ENCODE measurements at places on chromosomes 6 and 20. TPM values are rescaled to one million over a fixed set of nuclear protein-coding genes. Genes with fewer than 3 reads are reported as not detected.

DNA sequence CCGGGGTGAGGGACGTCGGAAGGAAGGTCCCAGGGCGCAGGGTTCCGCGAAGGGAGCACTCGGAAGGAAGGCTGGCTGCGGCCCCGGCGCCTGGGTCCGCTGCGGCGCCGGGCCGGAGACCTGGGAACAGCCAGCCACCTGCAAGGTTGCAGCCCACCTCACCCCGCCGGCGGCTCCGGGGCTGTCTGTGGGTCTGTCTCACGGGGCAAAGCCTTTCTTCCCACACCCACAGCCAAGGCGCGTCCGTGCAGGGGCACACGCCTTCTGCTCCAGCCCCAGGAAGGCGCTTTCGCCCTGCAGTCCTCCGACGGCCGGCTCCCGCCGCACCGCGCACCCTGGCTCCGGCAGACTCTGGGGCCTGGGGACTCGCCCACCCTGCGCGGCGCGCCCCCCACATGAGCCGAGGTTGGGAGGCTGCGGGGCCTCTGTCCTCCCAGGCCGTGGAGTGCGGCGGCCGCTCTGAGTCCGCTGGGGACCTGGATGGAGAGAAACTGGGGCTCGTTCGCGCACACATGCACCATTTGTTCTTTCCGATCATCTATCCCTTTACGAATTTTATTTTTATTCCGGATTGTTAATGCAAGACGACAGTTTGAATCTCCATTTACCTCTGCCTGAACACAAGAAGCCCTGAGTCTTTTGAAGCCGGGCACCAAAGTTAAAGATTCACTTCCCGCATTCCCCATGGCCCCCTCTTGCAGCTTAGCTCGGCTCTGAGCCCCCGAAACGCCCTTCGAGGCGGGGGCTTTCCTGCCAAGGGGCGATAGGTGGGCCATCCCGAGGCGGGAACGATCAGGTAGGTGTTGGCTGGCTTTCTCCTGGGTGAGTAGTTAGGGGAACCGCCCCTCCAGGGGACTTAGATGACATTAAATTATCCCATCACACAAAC lies 4.5 kb upstream of the FOXC1 start:
- peaks cover 3% of the 10 kb centered on the region for H3K36me3 ChIP-seq
- no peak overlapping the region for H3K27ac ChIP-seq
- DNase-seq = no peak
- peaks cover 71% of the 10 kb centered on the region for H3K27me3 ChIP-seq
- peaks cover 34% of the 10 kb centered on the region for H3K4me1 ChIP-seq
- peak overlapping the region; percentile 74 for H3K4me3 ChIP-seq

- peaks cover 12% of the 10 kb centered on the region for H3K36me3 ChIP-seq
- no peaks in the 10 kb centered on the region for H3K4me1 ChIP-seq
- peaks cover 13% of the 10 kb centered on the region for H3K27me3 ChIP-seq
- DNase-seq = no peak
Measured at GRCh38 chr6:113927001-113927400, 43.9 kb downstream of the HDAC2 start.

GRCh38 chr20:17525650-17526049 lies 5.5 kb downstream of the BFSP1 start:
- no peak overlapping the region for H3K27ac ChIP-seq
- H3K36me3 ChIP-seq = no peaks in the 10 kb centered on the region
- peaks cover 11% of the 10 kb centered on the region for H3K27me3 ChIP-seq
- DNase-seq = no peak

Gene ZNF831
- 8.2 TPM for total RNA-seq

Gene CALHM4
- not detected for total RNA-seq

Gene CLPSL2
- not detected for total RNA-seq

Data from activated T-cell treated with anti-CD3 and anti-CD28 coated beads, Interleukin-2, amount 50 U/mL, for 72 hours (primary cell).